ENCODE measurements at places on chromosomes 2 and 18. TPM values are rescaled to one million over a fixed set of nuclear protein-coding genes. Genes with fewer than 3 reads are reported as not detected.

CKAP2L gene
- 0.05 TPM for total RNA-seq

KCNJ3 gene
- total RNA-seq, result 49.9 TPM

- no peak for DNase-seq
These were observed 171.1 kb downstream of the HDAC4 start for GRCh38 chr2:239229545-239230279.

- no peak for DNase-seq
These were observed 41.4 kb downstream of the RFX8 start for GRCh38 chr2:101433465-101433864.

- no peak for DNase-seq
These were observed 50.3 kb downstream of the SETBP1 start for GRCh38 chr18:44730803-44731529.

- no peak for DNase-seq
These were observed 9.4 kb upstream of the GNLY start for GRCh38 chr2:85684806-85685205.

DNA sequence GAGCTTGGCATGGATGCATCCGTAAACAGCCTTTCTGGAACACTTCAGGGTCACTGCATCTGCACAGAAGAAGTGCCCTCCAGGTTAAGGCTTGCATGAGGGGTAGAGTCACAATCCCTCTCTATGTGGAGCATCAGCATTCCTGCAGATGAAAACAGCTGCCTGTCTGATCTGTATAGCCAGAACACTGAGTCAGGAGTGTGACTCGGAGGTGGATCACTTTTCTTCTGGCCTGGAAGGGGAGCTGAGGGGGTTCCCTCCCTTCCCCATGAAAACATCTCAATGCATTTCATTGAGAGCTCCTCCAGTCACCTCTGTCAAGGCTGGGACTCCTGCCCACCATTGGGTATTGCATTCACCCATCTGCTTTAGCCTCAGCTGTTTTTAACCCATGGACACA is 72.5 kb upstream of the SERPINE2 start:
- no peak for DNase-seq

DNA sequence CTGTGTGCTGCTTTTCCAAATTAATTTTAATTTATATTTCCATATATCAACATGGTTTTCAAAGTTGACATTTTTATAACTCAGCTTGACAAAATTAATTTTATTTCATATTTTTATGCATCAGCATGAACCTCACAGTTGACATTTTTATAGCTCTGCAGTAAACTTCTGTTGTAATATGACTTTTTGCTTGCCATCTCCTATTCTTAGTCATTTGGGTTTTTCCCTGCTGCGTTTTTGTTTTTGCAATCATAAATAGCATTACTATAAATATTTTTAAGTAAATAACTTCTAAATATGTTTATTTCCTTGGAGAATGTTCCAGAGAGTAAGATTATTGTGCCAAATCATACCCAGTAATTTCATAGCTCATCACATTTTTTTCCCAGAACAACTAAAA is 21.0 kb upstream of the L3MBTL4 start:
- no peak for DNase-seq

GRCh38 chr18:57218281-57218680 is 71.4 kb downstream of the BOD1L2 start:
- no peak for DNase-seq

- DNase-seq, result no peak
These were observed 115.5 kb upstream of the CHAC2 start for GRCh38 chr2:53652131-53652530.

DNA sequence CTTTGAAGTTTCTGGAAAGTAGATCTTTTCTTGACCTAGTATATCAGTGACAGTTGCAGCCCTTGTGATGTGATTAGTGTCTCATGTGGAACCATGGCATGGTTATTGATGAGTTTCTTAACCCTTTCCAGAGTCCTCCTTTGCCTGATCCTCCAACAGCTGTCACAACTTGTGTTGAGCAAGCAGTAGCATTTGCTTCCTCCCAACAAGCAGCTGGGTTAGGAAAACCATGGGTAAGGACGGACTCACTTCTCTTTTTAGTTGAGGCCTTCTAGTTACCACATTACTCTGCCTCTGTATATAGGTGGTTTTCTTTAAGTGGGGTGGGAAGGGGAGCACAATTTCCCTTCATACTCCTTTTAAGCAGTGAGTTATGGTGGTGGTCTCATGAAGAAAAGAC is 96.3 kb downstream of the XRCC5 start:
- DNase-seq, result no peak

DNA sequence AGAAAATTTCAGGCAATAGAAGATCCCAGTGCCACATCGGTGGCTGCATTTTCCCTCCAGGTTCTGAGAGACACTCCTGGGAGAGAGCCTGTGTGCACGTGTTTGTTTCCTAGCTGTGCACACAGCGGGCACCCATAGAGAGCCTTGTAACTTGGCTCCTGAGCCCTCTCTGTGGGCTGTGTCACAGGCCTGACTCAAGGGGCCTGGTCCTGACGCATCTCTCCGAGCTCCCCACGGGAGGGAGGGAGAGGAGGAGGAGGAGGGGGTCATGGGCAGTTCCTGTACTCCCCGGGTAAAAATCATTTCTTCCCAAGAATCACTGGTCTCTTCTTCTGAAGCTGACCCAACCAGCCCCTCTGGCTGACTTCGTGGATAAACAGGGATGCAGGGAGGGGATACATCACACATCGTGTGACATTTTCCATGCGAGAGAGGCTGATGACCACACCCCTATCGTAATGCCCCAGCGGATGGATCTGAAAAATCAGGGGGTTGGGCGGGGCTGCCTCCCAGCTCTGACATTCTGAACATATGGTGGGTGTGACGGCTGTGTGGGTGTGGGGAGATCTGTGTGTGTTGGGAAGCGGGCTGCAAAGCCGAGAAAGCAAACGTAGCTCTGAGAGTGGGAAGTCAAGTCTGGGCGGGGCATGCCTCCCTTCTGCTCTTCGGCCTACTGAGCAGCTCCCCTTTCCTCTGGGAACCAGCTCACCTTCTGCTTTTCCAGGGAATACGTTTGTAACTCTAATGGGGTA is 308.3 kb upstream of the HS6ST1 start:
- no peak for DNase-seq

GRCh38 chr2:112491946-112492345 is 10.0 kb downstream of the TTL start:
- no peak for DNase-seq
